ENCODE measurements at places on chromosomes 3 and 15. TPM values are rescaled to one million over a fixed set of nuclear protein-coding genes. Genes with fewer than 3 reads are reported as not detected.

GRCh38 chr3:41418961-41419691, 219.8 kb downstream of the CTNNB1 start:
- DNase-seq: no peak

SRGAP3 gene
- 1.7 TPM for total RNA-seq

ANKRD63 gene
- total RNA-seq: not detected

- DNase-seq: no peak
Observed at GRCh38 chr3:52136513-52136912, 17.7 kb downstream of the POC1A start.

GRCh38 chr3:45608885-45609284, 14.3 kb downstream of the LIMD1 start:
- no peak for DNase-seq

- peak; percentile 86 for DNase-seq
Observed at GRCh38 chr15:63896336-63897115, 62.8 kb upstream of the HERC1 start.

DNA sequence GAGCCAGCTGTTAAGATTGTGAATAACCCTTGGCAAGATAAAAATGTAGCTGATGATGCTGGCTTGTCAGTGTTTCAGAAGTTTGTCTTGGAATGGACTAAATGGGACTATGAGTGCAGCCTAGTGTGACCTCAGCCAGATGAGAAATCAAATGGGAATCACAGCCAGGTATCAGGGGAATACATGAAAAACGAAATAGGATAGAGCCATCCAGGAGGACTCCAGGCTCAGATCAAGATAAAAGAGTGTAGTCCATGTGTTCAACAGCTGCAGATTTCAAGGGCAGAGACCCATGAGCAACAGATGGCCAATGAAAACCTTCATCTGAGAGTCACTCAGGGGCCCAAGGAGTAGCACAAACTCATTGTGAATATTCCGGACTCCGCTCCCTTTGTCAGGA, 1080.9 kb upstream of the CADM2 start:
- no peak for DNase-seq

DNA sequence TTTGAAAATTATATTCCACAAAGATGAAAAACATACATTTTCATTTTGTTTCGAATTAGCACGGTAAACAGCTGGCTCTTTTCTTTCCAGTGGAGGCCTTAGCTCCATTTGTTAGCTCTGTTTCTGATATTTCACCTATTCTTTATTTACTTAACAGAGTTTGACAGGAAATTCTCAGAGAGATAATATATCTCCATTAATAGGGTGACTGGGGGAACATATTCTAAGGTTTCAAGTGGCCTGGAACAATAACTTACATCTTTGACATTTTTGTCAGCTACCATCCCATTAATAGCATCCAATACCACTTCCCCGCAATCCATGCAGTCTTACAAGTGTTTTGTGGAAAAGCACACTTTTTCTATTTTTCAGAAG, 577.6 kb upstream of the MDFIC2 start:
- no peak for DNase-seq

DNA sequence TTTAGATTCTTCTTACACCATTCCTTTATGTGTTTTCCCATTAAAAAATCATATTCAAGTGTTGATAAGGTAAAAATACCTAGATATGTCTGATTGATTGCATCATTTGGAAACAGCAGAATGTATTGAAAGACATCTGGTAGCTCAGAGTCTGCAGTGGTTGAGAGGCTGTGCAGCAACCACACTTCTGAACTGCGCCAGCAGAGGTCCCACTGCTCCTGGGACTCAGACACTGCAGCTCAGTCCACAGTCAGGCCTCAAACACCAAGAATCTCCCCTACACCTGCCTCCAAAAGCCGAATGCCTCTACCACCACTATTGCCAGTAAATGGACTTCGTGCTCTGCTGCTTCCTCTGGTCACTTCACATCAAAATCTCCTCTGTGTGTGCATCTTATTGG, 176.9 kb upstream of the LMCD1 start:
- peak; percentile 79 for DNase-seq

DNA sequence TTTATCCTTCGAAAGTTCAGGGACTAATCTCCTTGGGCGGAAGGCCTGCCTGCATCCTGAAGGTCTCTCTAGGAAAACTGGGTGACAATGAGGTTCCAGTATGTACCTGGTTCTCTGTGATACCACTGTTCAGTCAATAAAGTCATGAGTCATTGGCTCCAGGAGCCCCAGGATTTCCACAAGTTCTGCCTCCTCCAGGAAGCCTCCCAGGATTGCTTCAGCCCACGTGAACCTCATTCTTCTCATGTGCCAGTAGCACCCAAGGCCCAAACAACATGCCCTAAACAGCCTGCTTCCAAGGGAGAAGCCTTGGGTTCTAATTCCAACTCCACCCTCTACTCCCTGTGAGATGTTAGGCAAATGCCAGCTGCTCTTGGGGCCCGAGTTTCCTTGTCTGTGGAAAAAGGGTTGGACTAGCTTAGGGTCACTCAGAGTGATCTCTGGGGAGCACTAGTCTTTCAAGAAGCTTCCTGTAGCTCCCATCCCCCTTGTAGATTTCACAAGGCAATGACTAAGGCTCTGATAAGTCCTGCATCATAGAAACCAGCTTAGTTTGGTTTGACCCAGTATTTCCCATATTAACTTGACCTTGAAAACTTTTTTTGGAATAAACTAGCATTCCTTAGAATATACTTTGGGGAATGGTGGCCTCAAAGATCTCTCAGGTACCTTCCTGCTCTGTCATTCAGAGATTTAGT, 118.3 kb upstream of the ATP2B2 start:
- peak; percentile 20 for DNase-seq
